Hippocampal formation (tissue), 2 donors: ENCODE measurements at places on chromosomes 7 and 10.

GRCh38 chr10:68566955-68567354 lies 6.8 kb downstream of the TET1 start:
- DNase-seq: no peak

DNA sequence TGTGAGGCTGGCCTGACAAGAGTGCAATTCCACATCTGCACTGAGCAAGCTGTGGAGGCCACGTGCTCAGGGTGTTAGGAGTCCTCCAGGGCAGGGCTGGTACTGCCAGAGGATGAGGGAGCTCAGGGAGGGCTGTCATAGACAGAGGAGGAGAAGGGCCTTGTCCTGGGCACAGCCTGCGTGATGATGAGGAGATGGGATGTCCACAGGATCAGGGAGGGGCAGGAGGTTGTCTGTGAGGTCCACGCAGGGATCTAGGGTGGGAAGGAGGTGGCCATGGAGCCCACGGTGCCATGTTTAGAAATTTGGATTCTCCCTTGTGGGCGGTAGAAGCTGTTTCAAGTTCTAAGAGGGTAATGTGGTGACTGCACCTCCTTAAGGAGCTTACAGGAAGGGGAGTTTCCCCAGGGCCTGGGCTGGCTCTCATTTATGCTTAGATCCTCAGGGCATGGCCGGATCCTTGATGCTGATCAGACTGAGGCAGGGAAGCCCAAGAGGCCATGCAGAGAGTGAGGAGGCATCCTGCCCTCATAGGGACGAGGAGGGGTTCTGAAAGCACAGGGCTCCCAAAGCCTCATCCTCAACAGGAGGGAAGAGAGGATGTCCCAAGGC lies 30.3 kb downstream of the CHAT start:
- no peak for DNase-seq

DNA sequence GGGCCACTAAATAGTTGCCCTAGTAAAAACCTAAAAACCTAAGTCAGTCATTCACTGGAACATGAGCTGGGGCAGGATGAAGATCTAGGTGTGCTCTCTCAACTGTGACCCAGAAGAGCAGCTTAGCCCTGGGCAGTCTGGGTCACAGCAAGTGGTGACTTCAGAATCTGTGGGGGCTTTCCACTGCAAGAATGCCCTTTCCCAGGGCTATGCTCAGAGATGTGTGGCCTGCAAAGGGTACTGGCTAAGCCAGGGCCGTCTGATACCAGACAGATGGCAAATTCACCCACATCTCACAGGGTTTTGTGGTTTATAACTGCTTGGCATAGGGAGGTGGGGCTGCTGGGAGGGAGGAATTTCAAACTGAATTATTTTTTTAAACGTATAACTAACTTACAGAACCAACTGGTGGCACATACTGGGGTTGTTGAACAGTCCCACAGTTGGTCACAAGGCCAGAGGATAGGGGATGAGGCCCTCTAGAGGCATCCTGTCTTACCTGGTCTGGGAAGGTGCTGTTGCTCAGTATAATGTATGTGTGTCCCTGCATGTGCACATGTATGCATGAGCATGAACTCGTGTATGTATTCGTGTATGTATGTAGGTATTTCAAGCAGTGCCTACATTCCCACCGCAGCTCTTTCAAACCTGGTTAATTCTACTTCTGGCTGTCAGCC lies 63.2 kb downstream of the PRPF18 start:
- no peak for DNase-seq

- no peak for DNase-seq
These were observed 328.1 kb downstream of the KCNMA1 start for GRCh38 chr10:77309509-77309908.

GRCh38 chr10:69639291-69640195 lies 9.5 kb downstream of the FAM241B start:
- DNase-seq: peak; percentile 30

GRCh38 chr7:46109437-46109836 lies 188.4 kb upstream of the IGFBP3 start:
- no peak for DNase-seq

- DNase-seq: no peak
These were observed 8.6 kb downstream of the ZSCAN25 start for GRCh38 chr7:99625321-99625720.

DNA sequence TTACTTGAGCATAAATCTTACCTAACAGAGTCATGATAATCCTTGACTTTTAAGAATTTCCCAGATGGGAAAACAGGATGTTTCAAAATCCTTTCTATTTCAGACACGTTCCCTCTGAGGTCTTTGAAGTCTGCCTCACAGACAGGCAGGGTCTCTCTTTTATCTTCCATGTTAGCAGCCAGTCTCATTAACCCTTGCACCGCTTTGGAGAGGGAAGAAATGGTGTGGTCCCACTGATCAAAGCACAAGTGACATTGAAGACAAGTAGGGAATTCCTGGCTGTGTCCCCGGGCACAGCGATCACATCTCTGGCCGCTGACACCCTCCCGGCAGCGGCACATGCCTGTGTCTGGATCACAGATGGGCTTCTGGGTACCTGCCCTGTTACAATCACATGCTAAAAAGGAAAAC lies 52.7 kb upstream of the LAMB1 start:
- DNase-seq: no peak

GRCh38 chr7:29922921-29923700 lies 66.5 kb downstream of the SCRN1 start:
- no peak for DNase-seq

GRCh38 chr10:70461397-70462348 lies 16.9 kb upstream of the PALD1 start:
- DNase-seq: peak; percentile 35

DNA sequence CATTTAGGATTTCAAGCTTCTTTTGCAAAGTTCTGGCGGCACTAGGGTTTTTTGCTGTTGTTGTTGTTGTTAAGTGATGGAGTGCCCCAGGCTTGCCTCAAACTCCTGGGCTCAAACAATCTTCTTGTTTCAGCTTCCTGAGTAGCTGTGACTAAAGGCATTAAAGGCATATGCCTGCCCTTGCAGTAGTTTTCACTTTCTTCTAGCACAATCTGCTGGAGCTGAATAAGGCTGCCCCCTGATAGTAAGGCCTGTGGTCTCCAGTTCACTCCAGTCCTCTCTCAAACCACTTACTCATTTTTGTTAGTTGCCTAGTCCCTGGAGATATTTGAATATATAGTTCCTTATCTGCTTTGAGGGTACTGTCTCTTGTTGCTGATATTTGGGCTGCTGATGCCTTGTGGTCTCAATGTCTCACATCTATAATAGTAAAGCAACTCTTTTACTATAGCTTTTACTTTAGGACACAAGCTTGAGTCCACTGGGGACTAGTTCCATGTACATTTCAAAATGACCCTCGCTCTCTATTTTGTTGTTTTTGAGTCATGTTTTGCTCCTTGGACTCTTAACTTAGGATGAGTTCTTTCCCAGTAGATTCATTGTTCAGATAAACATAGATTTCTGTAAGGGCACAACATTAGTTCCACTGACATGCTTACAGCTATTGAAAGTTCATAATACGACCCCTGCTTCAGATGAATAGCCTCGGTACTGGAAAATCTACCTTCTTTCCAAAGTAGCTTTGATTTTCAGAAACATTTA lies 25.5 kb downstream of the PHF14 start:
- DNase-seq: no peak

DNA sequence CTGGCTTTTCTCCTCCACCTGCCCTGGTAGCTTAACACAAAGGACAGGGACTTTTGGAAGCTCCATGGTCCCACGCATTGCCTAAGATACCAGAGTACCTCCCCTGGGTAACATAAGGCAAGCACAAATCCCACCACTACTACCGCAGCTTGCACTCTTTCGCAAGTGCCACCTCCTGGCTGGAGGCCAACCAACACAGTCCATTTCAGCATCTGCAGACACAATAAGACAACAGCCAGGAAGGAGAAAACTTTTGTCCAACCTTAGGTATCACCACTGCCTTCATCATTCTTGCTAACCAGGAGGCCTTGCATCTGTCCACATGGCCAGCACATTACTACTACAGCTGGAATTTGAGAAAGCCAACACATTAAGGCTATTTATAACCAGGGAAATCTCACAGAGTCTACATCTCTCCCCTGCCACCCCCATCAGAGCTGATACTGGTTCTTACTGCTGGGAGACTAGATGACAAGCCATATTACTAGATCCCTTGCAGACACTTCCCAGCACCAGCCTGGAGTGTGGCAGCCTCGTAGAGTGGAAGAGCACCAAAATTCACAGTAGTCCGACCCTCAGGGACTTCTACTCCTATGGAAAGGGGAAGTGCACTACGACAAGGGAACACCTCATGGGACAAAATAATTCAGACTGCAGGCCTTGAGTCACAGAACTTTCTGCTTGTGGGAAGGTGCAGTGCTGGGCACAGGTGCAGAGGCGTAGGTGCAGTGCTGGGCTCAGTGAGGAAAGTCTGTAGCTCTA lies 39.8 kb upstream of the CDK13 start:
- DNase-seq: no peak

- no peak for DNase-seq
These were observed 341.5 kb upstream of the AOAH start for GRCh38 chr7:37065779-37066271.

DNA sequence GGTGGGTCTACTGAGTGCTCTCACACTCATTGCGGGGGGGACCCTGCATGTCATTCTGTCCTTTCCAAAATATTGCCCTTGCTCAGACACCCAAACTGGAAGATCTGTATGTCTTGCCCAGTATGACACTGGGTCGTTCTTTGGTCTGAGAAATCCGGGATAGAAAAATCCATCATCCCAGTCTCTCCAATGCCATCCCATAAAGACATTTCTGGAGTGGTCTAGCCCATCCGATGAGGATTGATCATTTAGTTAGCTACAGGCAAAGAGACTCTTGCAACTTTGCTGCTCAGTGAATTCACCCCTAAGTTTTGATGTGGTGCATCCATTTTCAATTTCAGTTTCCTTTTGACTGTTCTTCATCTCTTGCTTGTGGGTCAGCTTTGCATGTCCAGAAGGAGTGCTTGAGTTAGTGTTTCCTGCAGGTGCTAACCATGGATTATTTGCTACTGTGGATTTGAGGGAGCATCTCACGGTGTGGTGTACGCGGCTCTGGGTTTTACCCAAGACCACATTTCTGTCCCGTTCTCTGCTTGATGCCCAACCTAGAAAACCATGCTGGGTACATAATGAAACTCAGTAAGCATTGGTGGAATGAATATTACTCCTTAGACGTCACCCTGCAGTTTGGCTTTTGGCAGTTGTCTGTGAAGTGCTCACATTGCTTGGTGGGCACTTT lies 247.0 kb upstream of the MKI67 start:
- DNase-seq: no peak

- DNase-seq: peak; percentile 29
These were observed 173.9 kb upstream of the SP4 start for GRCh38 chr7:21253740-21254687.

DNA sequence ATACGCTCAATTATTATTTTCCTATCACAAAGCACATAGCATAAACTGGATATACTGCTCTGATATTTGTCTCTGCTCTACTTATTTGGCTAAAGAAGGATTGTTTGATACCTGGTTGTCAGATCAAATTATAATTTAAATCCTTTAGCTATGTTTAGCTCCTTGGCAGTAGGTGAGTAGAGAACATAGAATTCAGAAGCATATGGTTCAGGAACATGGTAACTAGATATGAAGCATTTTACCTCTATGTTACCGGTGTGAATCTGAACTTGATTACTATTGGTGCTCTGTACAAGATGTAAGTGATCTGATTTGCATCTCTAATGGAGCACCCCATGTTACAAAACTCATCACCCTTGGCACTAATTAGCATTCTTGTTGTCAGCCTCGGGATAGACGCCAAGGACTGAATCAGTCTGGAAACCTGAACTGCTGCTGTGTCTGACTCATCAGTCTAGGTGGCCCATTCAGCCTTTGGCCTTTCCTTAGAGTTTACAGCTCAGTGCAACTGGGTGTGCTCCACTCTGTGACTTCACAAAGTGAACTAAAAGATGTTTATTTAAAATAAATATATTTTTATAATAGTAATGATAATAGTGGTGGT lies 12.3 kb upstream of the MYPN start:
- no peak for DNase-seq

- no peak for DNase-seq
These were observed 10.8 kb upstream of the PON1 start for GRCh38 chr7:95335093-95335492.

DNA sequence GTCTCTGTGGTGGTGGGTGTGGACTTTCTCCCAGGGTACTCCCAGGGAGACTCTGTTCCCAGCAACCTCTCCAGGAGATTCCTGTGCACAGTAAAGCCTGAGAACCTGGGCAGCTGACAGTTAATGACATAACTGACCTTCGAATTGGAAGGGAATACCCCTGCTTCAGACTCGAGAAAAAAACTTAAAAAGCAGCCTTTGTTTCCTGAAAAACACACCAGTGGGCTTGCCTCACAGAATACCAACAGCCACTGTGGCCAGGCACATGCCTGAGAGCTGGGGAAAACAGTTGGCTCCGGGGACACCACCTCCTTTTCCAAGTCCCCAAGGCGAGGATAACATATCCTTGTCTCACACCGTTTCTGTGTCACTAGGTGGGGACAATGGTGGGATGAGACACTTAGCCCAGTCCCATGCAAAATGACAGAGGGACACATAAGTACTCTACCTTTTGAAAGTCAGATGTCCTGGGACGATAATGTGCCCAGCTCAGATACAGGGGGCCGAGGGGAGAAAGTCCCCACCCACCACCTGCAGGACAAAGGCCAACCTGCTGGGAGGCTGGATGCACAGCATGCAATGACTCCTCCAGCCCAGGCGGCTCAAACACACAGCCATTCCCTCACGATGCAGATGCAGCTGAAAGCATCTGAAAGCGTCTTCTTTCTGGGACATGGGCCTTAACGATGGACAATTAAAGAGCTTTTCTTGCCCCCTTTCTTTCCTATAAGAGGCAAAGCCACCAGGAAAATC lies 65.6 kb downstream of the HIPK2 start:
- DNase-seq: no peak

GRCh38 chr10:132940791-132941465 lies 1.4 kb downstream of the CFAP46 start:
- DNase-seq: no peak

DNA sequence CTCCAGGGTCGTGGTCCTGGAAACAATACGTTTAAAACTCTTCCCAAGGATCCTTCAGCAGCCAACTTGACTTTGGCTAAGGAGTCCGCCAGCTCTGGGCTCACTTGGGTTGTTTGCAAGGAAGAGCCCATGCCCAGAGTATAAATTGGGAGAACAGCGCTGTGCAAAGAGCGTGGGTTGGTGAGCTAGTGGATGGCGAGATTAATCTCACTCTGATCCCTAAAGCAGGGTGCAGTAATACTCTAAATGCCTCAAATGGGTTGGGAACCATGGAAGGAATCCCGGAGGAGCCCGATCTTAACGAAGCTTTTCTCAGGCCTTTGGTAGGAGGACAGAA lies 495 bp upstream of the SDHAF3 start:
- DNase-seq: no peak

GRCh38 chr10:25614652-25615051 lies 319.4 kb upstream of the MYO3A start:
- DNase-seq: no peak
